Keratinocyte (primary cell): ENCODE measurements at places on chromosomes 11 and 22.

- DNase-seq, result no peak
These were observed 5.9 kb downstream of the PTPMT1 start for GRCh38 chr11:47571357-47571729.

- no peak for DNase-seq
These were observed 57.5 kb downstream of the SLC22A12 start for GRCh38 chr11:64648551-64648950.

DNA sequence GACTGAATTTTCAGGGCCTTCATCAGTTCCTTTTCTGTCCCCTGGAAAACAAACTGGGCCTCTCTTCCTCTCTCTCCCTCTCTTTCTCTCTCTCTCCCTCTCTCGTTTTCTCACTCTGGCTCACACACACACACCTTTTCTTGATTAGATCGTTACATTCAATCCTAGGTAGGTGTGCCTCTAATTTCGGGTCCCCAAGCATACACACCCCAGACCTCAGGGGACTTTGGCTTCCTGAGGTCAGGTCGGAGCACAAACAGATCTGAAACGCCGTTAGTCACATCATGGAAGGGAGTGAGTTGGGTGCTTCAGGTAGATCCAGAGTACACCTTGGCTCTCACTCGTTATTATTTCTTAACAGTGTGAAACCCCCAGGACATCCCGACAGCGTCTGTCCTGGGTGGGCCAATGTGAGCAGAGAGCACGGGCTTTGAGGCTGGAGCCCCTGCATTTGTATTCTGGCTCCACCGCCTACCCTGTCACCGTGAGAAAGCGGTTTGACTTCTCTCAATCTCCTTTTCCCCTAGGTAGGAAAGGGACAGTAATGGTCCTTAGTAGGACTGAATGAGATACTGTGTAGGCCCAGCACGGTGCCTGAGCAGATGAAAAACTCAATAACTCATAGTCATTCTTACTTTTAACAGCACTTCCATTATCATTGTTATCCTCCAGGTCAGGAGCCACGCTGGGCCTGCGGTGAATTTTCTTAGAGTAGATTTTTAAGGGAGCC is 37.3 kb upstream of the POU2AF1 start:
- DNase-seq, result no peak

DNA sequence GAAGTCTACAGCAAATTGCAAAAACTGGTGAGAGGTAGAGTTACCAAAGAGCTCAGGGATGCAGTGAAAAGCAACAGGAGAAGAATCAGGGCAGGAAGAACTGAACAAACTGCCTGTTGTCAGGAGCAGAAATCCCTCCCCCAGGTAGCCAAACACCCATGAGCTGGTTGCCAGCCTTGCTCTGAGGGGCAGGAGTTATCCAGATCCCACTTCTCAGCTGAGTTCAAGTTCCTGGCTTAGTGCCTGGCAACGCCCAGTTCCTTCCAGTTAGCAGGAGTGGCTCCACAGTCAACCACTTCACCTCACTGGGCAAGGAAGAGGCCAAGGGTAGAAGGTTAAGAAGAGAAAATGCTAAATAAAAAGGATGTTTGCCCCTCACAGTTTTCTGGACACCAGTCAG is 1.9 kb upstream of the MPZL2 start:
- no peak for DNase-seq

- no peak for DNase-seq
These were observed 62.7 kb upstream of the FTH1 start for GRCh38 chr11:62030071-62030684.
